Breast epithelium (tissue), 4 donors: ENCODE measurements at places on chromosomes 5 and 9. TPM values are rescaled to one million over a fixed set of nuclear protein-coding genes. Genes with fewer than 3 reads are reported as not detected.

- H3K4me3 ChIP-seq = no peak overlapping the region
- H3K36me3 ChIP-seq = no peaks in the 10 kb centered on the region
- H3K4me1 ChIP-seq = no peaks in the 10 kb centered on the region
- no peak for DNase-seq
- H3K27ac ChIP-seq = no peak overlapping the region
These were observed 109.4 kb downstream of the CCDC192 start for GRCh38 chr5:127812570-127812969.

- no peak overlapping the region for H3K27ac ChIP-seq
- no peaks in the 10 kb centered on the region for H3K27me3 ChIP-seq
- no peaks in the 10 kb centered on the region for H3K4me1 ChIP-seq
- no peak overlapping the region for H3K4me3 ChIP-seq
- H3K36me3 ChIP-seq = no peaks in the 10 kb centered on the region
These were observed 98.0 kb upstream of the ZNF608 start for GRCh38 chr5:124844371-124844920.

DNA sequence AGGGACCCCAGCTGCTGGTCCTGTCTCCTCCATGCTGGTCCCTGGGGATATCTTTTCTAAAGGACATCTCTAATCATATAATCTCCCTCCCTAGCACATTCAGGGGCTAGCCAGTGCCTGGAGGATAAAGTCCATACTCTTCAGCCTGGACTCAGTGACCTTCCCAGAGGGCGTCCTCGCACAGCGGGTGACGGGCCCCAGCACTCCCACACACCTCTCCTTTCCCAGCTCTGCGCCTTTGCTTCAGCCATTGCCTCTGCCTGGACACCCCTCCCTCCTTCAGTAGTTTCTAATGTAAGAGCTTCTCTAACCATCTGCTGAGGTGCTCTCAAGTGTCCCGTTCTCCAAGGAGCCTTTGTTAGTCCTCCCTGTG lies 15.2 kb upstream of the TNIP1 start:
- no peak overlapping the region for H3K4me3 ChIP-seq
- peak overlapping the region; percentile 87 for H3K27ac ChIP-seq
- H3K36me3 ChIP-seq = no peaks in the 10 kb centered on the region
- no peaks in the 10 kb centered on the region for H3K4me1 ChIP-seq

DNA sequence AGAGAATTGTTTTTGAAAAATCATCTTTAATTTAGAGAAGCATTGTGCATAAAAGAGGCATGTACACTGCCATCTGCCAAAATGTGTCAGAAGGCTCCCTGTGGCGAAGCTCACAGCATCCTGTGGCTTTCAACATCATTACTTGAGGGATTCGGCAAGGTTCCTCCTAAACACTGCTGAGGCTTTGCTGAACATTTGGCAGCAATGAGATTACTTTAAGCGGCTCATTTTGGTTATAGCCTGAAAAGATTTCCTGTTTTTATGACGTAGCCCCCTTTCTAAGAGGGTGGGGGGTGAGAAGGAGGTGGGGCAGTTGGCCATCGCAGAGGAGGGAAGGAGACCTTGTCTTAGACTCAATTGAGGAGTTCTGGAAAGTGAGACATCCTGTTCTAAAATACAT lies 469.4 kb downstream of the RASEF start:
- no peak overlapping the region for H3K27ac ChIP-seq
- H3K36me3 ChIP-seq = no peaks in the 10 kb centered on the region
- H3K4me3 ChIP-seq = no peak overlapping the region
- H3K4me1 ChIP-seq = no peaks in the 10 kb centered on the region

The VLDLR gene
- 7.5 TPM for total RNA-seq

GRCh38 chr9:24545285-24545684 lies 412 bp downstream of the IZUMO3 start:
- no peak overlapping the region for H3K27ac ChIP-seq
- H3K27me3 ChIP-seq = no peaks in the 10 kb centered on the region
- no peaks in the 10 kb centered on the region for H3K36me3 ChIP-seq
- H3K4me1 ChIP-seq = no peaks in the 10 kb centered on the region
- no peak overlapping the region for H3K4me3 ChIP-seq
